ENCODE measurements at places on chromosomes 12 and 14.

GRCh38 chr14:101365329-101366158, 195.8 kb upstream of the DIO3 start:
- DNase-seq, result no peak

- DNase-seq, result no peak
These were observed 6.3 kb upstream of the MLXIP start for GRCh38 chr12:122072031-122072970.

DNA sequence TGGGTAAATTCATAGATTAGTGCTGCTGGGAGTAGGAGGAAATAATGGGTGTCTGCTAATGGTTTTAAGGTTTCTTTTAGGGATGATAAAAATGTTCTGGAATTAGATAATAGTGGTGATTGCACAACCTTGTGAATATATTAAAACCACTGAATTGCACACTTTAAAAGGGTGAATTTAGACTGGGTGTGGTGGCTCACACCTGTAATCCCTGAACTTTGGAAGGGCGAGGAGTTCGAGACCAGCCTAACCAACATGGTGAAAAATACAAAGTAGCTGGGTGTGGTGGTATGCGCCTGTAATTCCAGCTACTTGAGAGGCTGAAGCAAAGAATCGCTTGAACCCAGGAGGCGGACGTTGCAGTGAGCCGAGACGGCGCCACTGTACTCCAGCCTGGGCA, 1.3 kb downstream of the RAD52 start:
- no peak for DNase-seq

GRCh38 chr12:111773801-111774551, 7.2 kb downstream of the ALDH2 start:
- peak; percentile 95 for DNase-seq

GRCh38 chr12:109654357-109654756, 59.3 kb upstream of the FAM222A start:
- DNase-seq, result no peak

- no peak for DNase-seq
These were observed 108.8 kb upstream of the ATF7IP start for GRCh38 chr12:14256555-14257169.

DNA sequence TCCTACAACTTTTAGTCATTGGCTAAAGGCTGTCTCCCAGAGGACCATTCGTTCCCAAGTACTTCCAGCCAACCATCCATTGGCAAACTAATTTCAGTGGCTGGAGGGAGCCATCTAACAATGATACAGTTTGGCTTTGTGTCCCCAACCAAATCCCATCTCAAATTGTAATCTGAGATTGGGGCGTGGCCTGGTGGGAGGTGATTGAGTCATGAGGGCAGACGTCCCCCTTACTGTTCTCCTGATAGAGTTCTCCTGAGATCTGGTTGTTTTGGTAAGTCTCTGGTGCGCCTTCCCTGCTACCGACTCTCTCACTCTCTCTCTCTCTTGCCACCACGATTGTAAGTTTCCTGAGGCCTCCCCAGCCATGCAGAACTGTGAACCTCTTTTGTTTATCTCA, 99.7 kb upstream of the FUT8 start:
- no peak for DNase-seq

DNA sequence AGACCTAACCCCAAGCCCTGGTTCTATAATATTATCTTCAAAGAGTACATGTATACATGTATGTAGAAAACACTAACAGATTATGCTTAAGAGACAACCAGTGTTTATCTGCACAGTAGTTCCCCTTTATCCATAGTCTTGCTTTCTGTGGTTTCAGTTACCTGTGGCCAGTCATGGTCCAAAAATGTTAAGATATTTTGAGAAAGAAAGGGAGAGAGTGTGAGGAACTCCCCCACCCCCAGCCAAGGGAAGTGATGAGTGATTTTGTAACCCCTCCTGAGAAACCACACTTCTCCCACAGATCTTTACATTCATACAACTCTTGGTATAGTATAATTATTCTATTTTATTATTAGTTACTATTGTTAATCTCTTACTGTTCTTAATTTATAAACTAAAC, 77.3 kb upstream of the CNTN1 start:
- no peak for DNase-seq

GRCh38 chr14:80077262-80077661, 134.0 kb downstream of the DIO2 start:
- DNase-seq, result no peak

DNA sequence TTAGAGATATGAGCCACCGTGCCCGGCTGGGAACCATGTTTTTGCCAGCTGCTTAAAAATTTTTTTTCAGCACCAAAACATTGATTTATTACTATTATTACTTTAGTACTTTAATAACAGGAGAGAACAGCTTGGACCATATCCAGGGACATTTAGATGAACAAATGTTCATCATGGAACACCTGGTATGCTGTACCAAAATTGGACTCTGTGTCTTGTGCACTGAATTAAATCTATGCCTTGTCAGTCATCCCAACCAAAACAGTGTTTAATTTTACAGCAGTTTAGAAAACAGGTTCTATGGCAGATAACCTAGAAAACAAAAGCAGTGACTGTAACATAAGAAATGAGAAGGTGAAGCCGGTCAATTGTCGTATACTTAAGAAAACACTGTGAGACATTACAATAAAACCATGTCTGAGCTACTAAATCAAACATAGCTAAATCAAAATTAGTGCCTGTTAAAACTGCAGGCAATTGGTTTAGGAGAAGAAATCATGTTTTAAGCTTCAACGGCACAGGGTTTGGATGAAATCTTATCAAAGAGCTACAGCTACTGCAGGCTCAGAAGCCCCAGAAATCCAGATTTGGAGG, 58.2 kb upstream of the PYGL start:
- DNase-seq, result no peak

DNA sequence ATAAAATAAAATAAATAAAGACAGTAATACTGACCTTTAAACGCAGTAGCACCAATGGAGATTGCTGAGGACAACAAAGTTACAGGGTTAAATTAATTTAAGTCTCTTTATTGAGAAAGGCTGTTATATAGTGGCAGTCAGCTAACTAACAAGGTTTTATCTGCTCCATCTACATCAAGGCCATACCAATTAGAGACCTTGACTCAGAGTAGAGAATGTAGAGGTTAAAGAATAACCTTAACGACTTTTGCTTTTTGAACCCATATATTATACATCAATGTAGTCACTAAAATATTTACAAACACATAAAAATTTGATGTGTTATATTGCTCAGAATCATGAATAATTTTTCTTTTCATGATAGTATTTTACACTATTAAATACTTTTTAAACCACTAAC, 21.6 kb downstream of the OSBPL8 start:
- no peak for DNase-seq

DNA sequence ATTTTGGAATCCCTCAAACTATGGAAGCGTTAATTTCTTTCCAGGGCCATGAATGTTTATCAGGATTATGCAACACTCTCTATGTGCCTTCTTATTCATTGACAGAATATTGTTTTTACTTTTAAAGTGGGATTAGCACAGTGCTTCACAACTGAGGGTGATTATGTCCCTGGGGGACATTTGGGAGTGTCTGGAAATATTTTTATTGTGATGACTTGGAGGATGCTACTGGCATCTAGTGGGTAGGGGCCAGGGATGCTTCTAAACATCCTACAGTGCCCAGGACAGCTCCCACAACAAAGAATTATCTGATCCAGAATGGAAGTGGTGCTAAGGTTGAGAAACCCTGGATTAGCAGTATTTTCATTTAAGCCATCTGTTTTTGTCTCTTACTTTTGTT, 338.5 kb upstream of the SOX5 start:
- DNase-seq, result no peak

DNA sequence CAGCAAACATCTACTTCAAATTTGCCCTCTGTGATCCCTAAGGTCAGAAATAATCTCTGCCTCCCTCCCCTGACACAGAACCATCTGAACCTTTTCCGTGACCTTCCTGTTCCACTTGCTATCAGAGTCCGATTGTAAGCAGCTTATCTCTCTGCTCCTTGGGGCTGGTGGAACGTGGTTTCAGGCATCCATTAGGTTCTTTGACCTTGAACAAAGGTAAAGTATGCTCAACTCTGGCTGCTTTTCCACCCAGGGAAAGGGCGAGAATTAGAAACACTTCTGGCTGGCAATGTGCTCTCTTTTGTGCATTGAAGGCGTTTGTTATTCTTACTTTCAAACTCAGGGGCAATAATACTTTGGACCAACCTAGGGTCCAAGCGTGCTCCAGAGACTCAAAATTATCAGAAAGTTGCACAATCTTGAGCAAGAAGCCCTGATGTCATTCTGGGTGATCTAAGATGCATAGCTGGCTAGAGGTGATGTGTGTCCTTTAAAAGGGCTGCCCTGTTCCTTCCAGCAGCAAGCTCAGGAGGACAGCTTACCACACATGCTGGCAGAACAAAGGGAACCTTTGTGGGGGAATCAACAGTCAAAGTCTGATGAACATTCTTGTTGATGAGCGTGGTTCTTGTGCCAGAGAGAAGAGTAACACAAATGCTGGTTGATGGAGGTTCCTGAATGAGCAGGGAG, 29.8 kb downstream of the ADGRD1 start:
- peak; percentile 87 for DNase-seq

GRCh38 chr12:3328081-3328480, 162.9 kb upstream of the PRMT8 start:
- no peak for DNase-seq

DNA sequence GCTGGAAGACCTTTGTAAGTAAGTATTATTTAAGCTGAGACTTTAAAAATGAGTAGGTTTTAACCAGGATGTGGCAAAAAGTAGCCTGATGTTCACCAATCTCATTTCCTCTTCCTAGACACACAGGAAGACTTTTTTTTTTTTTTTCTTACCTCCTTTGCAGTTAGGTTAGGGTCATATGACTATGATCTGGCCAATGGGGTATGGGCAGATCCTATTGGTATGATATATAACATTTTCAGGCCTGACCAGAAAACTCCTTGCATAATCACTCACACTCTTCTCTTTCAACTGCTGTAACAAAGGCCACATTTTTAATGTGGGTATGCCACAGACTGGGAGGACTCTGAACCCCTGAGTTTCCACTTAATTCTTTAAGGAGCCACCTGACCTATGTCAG, 2.7 kb upstream of the RPS6KA5 start:
- DNase-seq, result no peak

- no peak for DNase-seq
These were observed 103.0 kb upstream of the SFSWAP start for GRCh38 chr12:131607658-131608447.

DNA sequence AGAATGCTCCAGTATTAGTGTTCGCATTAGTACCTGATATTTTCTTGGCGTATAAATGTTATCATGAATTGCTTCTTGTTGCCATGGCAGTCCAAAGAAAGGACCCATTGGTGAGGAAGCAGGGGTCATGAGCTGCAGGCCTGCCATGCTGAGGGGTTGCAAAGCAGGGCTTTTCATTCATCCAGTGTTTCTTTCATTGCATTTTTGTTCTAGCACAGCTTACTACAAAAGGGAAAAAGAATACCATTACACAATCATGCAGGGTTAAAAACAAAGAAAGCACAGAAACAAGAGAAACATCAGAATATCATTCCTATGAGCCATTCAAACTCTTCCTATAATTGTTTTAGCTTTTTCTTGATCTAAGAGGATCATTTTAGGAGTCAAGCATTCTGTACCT, 24.0 kb downstream of the DICER1 start:
- no peak for DNase-seq

- no peak for DNase-seq
These were observed 259.6 kb upstream of the ATP2B1 start for GRCh38 chr12:89968151-89968700.

GRCh38 chr14:47259796-47260195, 415.6 kb downstream of the MDGA2 start:
- DNase-seq, result no peak

DNA sequence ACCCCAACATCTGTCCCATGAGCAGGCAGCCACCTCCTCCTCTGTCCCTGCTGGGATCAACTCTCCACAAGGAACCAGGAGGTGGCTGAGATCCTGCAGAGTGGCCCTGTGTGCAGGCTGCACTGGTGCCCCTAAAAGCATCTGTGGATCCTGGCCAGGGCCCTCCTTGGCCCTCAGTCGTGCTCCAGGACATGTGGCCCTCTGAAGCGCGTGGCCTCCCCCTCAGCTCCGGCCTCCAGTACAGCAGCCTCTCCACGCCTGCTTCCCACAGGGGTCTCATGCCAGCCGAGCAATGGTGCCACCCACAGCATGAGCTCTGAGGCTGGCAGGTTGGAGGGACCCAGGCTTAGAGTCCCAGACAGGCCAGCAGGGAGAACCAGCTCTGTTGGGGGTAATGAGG, 77.4 kb upstream of the NOS1 start:
- DNase-seq, result no peak

DNA sequence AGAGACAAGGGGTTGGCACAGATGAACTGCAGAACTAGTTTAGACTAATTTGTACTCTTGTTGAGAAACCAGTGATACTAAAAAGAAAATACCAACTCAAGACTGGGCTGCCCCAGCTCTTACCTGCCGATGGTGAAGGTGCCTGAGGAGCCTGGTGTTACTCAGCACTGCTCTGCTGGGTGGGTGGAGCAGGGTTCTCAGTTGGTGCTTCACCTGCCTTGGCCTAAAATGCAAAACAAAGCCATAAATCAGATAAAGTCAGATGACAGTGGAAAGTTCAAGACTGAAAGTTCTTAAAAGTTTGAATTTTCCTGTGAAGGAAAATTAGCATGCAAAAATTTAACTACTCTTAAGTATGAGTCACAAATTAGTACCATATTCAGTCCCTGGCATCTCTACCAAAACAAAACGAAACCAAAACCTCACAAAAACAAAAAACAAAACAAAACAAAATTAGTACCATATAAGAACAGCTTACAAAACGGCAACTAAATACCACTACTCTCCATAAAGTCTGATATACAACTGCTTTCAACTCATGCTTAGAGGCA, 21.9 kb downstream of the YBX3 start:
- no peak for DNase-seq

GRCh38 chr12:114397978-114398881, 7.7 kb downstream of the TBX5 start:
- DNase-seq, result no peak

GRCh38 chr12:26345471-26346003, 150.2 kb downstream of the SSPN start:
- no peak for DNase-seq

GRCh38 chr12:113889891-113890581, 76.1 kb downstream of the RBM19 start:
- no peak for DNase-seq

GRCh38 chr14:64507376-64508156, 3.0 kb downstream of the ZBTB1 start:
- DNase-seq, result no peak

GRCh38 chr14:60650373-60650961, 1.2 kb upstream of the SIX1 start:
- no peak for DNase-seq
